ENCODE measurements at places on chromosomes 3 and 15.

GRCh38 chr15:68312701-68313204 lies 35.2 kb downstream of the FEM1B start:
- no peak for DNase-seq

- no peak for DNase-seq
Measured at GRCh38 chr3:138432576-138433240, 1.7 kb upstream of the ESYT3 start.

- DNase-seq = no peak
Measured at GRCh38 chr3:128487813-128488635, 5.0 kb downstream of the GATA2 start.

GRCh38 chr15:48493084-48493762 lies 152.3 kb downstream of the FBN1 start:
- DNase-seq = no peak

DNA sequence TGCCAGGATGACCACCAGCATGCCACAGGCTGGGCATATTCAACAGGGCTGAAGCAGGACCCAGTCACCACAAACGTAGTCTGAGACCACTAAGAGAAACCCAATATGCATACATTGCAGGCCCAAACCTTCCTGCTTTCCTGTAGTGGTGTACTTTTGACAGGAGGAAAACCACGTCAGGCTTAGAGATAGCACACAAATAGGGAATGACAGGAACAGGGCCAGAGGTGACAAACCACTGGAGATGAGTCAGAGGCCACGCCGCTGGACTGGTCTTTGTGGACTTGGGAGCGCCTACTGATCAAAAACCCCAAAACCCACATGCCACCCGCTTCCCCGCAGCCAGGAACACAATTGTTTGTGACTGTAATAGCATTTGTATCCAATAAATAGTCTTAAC lies 3.6 kb upstream of the EFCAB12 start:
- DNase-seq = no peak

- DNase-seq = no peak
Measured at GRCh38 chr15:73758461-73758860, 5.3 kb upstream of the INSYN1 start.

DNA sequence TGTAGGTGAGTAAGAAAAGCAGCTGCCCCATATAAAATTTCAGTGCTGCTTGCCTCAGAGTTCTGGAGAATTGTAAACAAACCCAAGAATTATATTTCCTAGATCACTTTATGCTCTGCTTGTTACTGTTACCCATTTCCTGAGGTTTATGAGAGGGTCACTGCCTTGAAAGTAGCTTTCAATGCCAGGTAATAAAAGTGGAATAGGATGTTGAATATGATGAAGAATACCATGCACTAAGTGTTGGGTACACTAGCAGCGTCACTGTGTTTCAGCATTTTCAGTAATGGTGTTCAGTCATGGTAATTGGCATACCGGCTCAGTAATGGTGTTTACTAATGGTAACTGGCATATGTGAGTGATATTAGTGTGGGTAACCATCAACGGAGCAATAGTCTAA lies 449.8 kb upstream of the TPRG1 start:
- DNase-seq = no peak

- no peak for DNase-seq
Measured at GRCh38 chr3:41684797-41685735, 276.8 kb downstream of the ULK4 start.

DNA sequence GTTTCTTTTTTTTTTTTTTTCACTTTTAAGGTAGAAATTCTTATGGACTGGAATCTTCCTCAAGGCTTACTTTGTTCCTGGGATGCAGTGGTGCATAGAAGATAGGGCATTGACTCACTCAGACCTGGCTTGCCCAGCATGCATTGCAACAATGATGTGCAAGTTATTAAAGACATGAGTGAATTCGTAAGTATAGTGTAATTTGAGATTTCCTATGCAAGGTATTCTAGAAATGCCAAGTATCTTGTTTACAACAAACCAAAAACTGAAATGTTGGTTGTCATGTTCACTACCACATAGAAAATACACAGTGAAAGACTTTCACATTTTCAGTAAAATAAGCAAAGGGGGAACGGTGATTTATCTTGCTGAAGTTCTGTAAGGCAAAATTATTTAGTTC lies 56.5 kb upstream of the FNDC3B start:
- DNase-seq = no peak

GRCh38 chr3:59319442-59319841 lies 269.6 kb upstream of the CFAP20DC start:
- no peak for DNase-seq

- DNase-seq = peak; percentile 85
Measured at GRCh38 chr15:74540761-74541493, at the start of gene ARID3B. TSS of gene ARID3B (plus strand) at chr15:74541220. CDS start at chr15:74543937, 2,717 bp downstream.

DNA sequence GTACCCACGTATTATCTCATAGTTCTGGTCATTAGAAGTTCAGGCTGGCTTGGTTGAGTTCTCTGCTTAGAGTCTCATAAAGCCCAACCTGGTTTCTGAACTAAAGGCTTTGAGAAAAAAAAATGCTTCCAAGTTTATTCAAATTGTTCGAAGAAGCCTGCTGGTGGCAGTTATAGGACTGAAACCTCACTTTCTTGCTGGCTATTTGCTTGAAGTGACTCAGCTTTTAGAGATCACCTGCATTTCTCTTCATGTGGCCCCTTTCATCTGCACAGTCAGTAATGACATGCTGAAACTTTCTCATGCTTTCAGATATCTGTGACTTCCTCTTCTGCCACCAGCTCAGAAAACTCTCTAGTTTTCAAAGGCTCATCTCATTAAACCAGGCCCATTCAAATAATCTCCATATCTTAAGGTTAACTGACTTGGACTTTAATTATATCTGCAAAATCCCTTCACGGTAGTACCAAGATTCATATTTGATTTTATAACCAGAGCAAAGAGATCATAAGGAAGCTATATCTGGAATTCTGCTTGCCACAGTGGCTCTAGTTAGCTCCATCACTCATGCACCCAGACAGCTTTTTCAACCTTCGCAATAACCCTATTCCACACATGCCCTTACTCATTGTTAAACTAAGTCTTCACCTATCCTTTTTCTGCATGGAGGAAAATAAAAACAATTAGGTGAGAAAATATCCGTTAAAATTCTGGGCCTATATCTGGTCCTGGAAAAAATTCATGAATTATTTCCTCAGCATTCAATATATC lies 433.8 kb upstream of the CBLB start:
- DNase-seq = no peak

DNA sequence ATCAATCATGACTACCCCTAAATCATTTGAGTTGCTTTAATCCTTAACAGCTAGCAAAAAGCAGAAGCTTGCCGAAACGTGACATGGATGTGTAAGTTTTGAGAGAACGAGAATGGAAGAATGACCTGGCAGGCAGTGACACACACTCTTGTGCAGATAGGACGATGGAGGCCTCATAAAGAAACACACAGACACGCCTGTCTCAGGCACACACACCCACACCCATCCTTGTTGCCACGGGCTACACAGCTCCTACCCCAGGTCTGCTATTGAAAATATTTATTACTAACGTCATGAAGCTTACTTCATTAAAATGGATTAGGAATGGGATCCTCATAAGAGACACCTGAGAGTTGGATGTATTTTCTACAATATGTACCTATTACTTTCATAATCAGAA lies 8.5 kb downstream of the MYO5C start:
- DNase-seq = no peak

DNA sequence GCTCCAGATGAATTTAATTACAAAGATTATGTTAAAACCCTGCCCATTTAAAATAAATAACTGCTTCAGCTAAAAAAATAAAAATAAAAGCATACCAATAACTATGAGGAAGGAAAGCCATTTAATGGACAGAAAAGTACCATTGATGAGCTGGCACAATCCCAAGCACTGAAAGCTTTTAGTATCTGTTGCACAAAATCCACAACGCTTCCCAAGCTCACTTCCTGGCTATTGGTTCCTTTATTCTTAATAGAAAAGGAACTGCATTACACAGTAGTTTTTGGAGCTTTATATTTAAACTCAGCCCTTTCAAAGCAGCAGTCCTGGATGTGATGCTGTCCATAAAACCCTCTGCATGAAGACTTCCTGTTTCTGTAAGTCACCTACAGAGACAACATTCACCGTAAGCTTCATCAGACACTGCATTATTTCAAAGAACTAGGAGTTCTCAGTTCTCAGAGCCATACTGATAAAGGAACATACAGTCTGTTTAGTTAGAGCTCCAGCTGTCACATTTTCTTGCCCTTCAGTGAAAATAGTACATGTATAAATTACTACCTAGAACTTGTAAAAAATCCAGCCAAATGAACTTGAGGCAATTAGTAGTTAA lies 81.5 kb downstream of the CSNK1G1 start:
- DNase-seq = no peak

DNA sequence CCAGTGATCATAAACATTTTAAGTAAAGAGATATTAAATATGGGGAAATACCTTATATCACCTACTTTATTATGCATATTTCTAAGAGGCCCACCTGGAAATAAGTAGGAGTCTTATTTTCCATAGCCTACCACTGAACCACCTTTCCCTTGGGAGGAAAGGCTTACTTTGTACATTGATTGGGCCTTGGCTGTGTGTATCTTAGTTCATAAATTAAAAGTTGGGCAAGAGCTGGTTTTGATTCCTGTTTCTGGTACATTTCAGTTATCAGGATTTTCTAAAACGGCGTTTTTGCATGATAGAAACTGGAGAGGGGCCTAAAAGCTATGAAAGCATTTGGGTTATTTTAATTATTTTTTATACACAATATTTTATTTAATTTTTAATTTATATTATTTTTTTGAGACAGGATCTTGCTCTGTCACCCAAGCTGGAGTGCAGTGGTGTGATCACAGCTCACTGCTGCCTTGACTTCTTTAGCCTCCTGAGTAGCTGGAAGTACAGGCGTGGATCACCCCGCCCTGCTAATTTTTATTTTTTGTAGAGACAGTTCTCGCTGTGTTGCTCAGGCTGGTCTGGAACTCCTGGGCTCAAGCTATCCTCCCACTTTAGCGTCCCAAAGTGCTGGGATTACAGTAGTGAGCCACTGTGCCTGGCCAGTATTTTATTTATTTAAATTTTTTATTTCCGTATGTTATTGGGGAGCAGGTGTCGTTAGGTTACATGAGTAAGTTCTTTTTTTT lies 2.6 kb downstream of the GMPS start:
- DNase-seq = no peak

- no peak for DNase-seq
Measured at GRCh38 chr3:9831253-9831652, 12.6 kb downstream of the RPUSD3 start.

GRCh38 chr3:129859272-129859671 lies 34.2 kb downstream of the TMCC1 start:
- no peak for DNase-seq

- DNase-seq = peak; percentile 43
Measured at GRCh38 chr15:101014921-101015841, 96.0 kb downstream of the LRRK1 start.

DNA sequence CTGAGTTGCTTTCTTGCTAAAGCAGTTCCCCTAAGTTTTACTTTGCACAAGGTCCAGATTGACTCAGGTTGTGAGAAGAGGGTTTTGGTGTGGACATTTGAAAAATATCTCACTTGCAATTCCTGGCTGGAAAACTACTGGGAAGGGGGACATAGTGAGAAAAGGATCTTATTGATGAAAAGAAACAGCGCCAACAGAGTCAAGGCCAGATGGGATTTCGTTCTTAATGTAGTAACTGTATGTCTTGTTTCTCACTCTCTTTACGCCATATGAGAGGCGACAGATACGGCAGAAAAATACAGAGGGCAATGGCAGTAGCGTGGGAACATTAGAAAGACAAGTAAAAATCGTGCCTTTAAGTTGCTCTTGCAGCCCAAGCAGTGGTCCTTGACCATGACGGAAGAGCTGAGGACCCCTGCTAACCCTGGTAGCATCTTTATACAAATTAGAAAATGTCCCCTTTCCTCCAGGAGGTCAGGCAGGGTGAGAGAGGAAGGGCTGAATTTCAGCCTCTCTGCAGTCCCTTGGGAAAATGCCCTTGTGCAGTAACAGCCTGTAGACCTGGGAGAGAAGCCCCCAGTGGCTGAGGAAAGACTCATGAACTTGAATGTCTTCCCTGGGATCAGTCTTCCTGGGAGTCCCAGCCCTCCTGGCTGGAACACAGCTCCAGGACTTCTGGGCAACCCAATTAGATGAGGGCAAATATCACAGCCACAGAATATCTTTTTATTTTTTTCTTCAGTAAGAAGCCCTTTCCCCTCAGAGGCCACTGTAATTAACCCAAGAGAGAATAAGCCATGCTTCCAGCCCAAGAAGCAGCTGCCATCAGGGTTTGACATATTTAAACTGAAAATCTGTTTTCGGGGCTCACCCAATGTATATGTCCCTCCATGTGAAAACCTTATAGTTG lies 113.4 kb downstream of the CD47 start:
- no peak for DNase-seq

DNA sequence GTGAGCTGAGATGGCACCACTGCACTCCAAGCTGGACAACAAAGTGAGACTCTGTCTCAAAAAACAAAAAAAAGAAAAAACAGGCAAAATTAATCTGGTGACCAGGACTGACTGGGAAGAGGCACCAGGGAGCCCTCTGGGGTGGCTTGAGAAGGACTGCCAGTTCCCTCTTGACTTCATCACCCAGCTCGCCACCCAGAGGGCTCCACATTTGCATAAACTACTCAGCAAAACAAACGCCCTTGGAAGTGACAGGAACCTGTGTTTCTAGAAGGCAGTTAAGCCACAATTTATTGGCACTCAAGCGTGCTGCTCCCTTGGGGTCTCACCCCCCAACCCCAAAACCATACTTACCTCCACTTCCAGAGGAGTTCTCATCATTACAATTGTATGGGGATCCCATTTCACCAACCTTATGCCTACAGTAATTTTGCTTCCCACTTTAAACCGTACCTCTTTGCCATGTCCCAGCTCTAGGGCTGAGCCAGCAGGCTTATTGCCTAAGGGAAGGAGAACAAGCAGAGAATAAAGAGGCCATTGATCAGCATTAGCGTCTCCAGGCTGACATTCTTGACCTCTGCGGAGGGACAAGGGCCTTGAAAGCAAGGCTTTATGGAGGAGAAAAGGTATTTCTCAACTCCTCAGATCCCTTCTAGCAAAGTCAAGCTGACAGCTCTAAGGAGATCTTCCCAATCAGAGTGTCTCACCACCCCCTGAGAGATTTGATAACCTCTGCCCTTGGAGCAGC lies 357.4 kb downstream of the SHQ1 start:
- DNase-seq = no peak

DNA sequence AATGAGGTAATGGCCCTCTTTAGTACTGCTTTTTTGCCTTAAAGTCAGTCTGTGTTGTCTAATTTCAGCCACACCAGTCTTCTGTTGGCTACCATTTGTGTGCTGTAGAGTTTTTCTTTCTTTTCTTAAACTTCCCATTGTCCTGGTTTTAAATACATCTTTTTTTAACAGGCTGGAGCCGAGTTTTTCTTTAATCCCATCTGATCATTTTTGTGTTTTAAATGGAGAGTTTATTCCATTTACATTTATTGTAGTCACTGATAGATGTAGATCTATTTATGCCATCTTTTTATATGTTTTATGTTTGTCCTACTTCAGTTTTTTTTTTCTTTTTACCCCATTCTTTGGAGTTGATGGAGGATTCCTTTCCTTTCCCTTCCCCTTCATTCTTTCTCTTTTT lies 49.5 kb downstream of the SNRK start:
- DNase-seq = no peak

- DNase-seq = no peak
Measured at GRCh38 chr3:14540821-14541385, 761 bp upstream of the GRIP2 start.
